GM12891 (cell line): ENCODE measurements at places on chromosomes 6 and 20.

DNA sequence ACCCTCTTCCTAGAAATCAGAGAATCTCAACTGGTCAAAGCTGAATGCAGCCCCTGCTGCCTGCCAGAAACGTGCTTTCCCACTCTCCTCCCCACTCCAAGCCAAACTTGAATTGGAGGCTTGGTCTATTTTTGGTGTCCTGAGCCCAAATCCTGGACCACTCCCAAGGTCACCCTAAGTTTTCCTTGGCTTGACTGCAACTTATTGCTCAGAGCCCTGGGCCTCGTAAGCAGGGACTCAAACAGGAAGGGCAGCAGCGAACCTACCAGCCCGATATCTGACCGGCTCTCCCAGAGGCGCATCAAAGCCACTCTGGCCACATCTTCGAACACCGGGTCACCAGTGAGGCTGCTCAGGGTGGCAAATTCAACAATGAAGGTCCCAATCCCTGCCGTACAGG, 12.7 kb downstream of the EDEM2 start:
- no peak for DNase-seq

DNA sequence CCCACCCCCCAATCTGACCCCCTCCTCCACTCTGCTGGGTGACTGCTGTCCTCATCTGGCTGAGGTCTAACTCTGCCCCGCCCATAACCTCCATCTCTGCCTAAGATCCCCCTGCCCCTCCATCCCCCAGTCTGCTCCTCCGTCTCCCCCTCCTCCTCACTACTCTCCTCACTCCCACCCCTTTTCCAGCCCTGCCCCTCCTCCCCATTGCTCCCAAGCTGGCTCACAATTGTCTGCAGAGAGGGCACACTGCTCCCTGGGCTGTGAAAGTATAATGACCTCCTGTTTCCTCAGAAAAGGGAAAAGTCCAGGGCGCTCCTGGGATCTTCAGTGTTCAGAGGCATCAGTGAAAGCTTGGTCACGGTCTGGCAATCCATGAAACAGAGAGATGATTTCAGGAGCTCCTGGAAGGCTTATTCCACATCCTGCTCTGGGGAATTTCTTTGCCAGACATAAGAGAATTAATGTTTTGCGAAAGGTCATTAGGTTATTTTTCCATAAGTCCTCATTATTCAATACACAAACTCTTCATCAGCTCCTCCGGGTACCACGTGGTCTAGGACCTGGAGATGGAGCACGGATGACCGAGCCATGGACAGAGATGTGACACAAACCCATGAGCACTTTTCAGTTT, 21.5 kb downstream of the CST5 start:
- DNase-seq, result no peak

- DNase-seq, result no peak
Measured at GRCh38 chr6:51608932-51609331, 478.5 kb downstream of the PKHD1 start.

GRCh38 chr6:155310596-155310995, 3.7 kb downstream of the TFB1M start:
- DNase-seq, result no peak
